K562 (cell line): ENCODE measurements at places on chromosomes 1 and 21.
A peak's percentile ranks its signal among the peaks of the same experiment; 100 is the strongest.

DNA sequence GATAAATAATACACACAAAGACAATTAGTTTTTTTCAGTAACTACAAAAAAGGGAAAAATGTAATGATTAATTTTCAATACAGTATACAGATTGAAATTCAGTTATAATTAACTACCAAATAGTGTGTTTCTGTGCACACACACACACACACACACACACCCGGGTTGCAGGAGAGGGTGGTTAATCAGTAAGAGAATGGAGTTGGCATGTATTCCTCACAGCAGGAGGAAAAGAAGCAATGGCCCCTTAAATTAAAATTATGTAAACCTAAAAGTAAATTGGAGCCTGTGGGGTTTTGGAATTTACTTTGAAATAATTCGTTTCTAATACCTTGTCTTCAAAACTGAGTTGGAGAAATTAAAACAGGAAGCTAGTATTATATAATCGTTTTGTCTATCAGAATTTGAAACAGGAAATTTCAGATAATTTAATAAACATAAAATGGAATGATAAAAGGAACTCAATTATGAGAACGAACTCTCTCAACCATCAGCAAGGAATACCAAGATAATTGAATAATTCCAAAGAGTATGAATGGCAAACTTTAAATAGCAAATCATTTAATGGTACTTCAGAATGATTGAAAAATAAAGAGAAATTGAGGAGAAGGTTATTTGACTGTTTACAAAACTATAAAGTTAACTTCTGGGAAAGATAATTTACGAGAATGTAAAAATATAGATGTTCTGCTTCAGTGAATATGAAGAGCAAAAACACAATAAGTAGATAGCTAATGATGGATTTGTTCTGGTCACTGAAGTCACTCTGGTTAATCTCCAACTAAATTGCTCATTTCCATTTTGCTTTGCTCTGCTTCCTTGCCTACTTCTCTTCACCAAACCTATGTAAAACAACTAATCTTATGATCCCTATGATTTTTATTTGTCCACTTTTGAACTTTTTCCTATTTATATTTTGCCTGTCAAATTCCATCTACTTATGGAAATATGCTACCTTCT lies 547.9 kb upstream of the ZP4 start:
- no peaks in the 10 kb centered on the region for H3K36me3 ChIP-seq
- H3K4me1 ChIP-seq, result no peaks in the 10 kb centered on the region
- H3K4me3 ChIP-seq, result no peak overlapping the region
- DNase-seq, result no peak
- H3K27me3 ChIP-seq, result no peaks in the 10 kb centered on the region

DNA sequence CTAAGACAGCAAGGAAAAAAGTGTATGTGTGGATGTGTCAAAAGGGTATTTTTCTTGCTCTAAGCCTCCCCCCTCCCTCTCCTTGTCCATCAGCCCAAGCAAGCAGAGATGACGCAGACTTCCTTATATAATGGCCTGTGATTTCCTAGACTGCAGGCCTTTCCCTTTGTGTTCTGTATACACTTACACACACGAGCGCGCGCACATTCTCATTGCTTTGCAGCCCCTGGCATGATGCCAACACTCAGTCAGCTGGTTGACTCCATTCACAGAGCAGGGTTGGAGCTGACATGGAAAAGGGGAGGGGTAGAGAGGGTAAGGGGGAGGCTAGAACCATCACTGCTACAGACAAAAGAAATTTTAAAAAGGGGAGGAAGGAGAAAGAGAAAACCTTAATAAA lies 41.8 kb downstream of the GATAD2B start:
- peaks cover 30% of the 10 kb centered on the region; the same call in 2 of the 3 replicates for H3K4me1 ChIP-seq
- DNase-seq, result peak; percentile 32
- H3K4me3 ChIP-seq, result no peak overlapping the region

GRCh38 chr1:221972276-221973235 lies 230.7 kb upstream of the DUSP10 start:
- H3K27ac ChIP-seq, result no peak overlapping the region
- H3K27me3 ChIP-seq, result no peaks in the 10 kb centered on the region
- no peaks in the 10 kb centered on the region for H3K4me1 ChIP-seq
- no peak for DNase-seq
- H3K4me3 ChIP-seq, result no peak overlapping the region

GRCh38 chr1:207941665-207942064 lies 30.7 kb upstream of the CD34 start:
- H3K27ac ChIP-seq, result no peak overlapping the region
- no peaks in the 10 kb centered on the region; the same call in 1 of the 2 replicates for H3K4me1 ChIP-seq
- H3K27me3 ChIP-seq, result no peaks in the 10 kb centered on the region
- H3K36me3 ChIP-seq, result no peaks in the 10 kb centered on the region
